ENCODE measurements at places on chromosomes 1 and 21. TPM values are rescaled to one million over a fixed set of nuclear protein-coding genes. Genes with fewer than 3 reads are reported as not detected.

GRCh38 chr1:228938537-228938901 lies 203.2 kb downstream of the RHOU start:
- DNase-seq: peak; percentile 54
- H3K4me1 ChIP-seq: peaks cover 25% of the 10 kb centered on the region
- peak overlapping the region; percentile 46 for H3K27ac ChIP-seq
- H3K36me3 ChIP-seq: no peaks in the 10 kb centered on the region
- H3K4me3 ChIP-seq: peak overlapping the region; percentile 25

DNA sequence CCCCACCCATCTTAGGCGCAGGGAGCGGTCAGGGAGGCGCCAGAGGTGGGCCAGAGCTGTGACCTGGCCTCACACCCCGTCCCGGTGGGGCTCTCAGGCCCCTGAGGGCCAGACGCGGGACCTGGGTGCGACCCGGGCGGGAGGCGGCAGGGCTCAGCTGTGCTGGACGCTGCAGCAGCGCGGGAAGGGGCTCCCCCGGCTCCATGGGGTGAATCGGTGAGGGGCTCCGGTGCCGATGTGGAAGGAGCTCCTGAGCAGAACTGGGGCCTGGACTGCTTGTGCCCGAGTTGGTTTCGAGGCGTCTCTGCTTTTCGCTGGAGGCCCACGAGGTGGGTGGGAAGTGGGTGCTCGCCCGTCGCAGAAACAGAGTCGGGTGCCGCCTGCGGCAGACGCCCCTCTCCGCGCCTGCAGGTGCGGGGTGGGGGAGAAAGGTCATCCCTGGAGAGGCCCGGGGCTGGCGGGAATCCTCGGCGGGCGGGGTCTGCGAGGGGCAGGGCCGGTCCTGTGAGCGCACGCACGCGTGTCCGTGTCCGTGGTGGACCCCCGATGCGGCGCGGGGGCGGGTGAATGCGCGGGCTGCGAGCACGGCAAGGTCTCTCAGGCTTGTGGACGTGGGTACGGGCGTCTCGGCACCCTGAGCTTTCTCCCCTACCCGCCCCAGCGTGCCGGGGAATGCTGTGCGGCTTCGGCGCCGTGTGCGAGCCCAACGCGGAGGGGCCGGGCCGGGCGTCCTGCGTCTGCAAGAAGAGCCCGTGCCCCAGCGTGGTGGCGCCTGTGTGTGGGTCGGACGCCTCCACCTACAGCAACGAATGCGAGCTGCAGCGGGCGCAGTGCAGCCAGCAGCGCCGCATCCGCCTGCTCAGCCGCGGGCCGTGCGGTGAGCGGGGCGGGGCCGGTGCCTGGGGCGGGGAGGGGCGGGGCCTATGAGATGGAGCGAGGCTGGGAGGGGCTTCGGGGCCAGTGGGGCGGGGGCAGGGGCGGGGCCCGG lies 20.4 kb downstream of the AGRN start:
- peak overlapping the region; percentile 84 for H3K4me3 ChIP-seq
- peak overlapping the region; percentile 7 for H3K27ac ChIP-seq
- H3K4me1 ChIP-seq: peaks cover 29% of the 10 kb centered on the region
- DNase-seq: peak; percentile 85

DNA sequence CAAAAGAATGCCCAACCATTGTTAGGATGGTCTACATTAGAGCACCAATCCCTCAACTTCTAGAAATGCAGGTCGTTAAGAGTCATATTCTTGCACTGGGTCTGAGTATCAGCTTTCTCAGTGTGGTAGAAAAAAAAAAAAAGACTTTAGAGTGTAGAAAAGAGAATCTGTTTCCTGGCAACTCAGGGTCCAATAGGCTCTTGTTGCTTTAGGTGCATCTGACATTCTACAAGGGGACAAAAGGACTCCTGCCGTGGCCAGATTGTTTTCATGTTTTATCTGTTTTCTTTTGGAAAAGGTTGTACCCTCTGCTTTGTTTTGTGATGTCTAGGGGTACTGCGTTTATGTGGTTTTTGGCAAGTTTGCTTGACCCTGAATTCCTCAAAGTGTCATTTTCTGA lies 105.4 kb upstream of the KCNK2 start:
- no peak overlapping the region for H3K27ac ChIP-seq
- no peaks in the 10 kb centered on the region for H3K27me3 ChIP-seq
- peaks cover 5% of the 10 kb centered on the region for H3K36me3 ChIP-seq

- DNase-seq: no peak
- no peaks in the 10 kb centered on the region for H3K36me3 ChIP-seq
- H3K4me1 ChIP-seq: peaks cover 3% of the 10 kb centered on the region
- no peaks in the 10 kb centered on the region for H3K27me3 ChIP-seq
- no peak overlapping the region for H3K27ac ChIP-seq
Measured at GRCh38 chr1:154151311-154151710, 3.6 kb downstream of the NUP210L start.

GRCh38 chr21:35504277-35504676 lies 455.2 kb upstream of the RUNX1 start:
- H3K36me3 ChIP-seq: peaks cover 14% of the 10 kb centered on the region
- no peak overlapping the region for H3K27ac ChIP-seq
- DNase-seq: no peak

DNA sequence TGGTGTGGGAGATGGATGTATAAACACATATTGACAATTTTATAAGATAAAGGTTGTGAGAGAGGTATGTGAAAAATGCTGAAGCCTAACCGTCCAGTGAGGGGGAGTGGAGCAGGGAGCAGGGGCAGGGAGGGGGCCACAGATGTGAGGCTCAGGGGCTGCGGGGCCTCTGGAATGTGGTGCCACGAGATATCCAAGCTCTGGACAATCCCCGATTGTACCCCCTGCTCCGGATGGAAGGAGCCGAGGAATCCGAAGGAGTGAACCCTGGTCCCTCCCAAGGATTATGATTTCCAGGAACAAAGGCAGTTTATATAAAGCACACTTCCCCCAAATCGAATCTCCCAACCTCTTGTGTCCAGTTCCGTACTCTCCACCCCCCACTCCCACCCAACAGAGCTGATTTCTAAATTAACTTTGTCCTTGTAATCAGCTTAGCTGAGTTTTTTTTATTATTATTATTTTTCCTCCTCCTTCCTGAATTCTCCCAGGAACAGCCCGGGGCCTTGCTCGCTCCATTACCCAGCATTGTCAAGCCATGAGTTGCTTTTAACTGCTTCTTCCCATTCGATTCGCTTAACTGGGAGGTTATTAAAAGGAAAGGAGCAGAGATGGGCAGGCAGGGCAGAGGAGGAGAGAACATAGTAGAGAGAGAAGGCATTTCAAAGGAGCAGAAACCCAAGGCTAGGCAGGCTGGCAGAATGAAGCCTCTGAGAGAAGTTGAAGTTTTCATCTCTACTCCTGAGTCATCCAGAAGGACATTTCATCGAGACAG lies 9.4 kb downstream of the KIRREL1 start:
- peaks cover 27% of the 10 kb centered on the region for H3K27me3 ChIP-seq
- H3K36me3 ChIP-seq: no peaks in the 10 kb centered on the region
- H3K27ac ChIP-seq: no peak overlapping the region
- no peaks in the 10 kb centered on the region for H3K4me1 ChIP-seq
- DNase-seq: no peak

- H3K27ac ChIP-seq: peak overlapping the region; percentile 56
- peak; percentile 68 for DNase-seq
- peaks cover 30% of the 10 kb centered on the region for H3K4me1 ChIP-seq
Measured at GRCh38 chr1:240613356-240614142, 1.6 kb upstream of the GREM2 start.

DNA sequence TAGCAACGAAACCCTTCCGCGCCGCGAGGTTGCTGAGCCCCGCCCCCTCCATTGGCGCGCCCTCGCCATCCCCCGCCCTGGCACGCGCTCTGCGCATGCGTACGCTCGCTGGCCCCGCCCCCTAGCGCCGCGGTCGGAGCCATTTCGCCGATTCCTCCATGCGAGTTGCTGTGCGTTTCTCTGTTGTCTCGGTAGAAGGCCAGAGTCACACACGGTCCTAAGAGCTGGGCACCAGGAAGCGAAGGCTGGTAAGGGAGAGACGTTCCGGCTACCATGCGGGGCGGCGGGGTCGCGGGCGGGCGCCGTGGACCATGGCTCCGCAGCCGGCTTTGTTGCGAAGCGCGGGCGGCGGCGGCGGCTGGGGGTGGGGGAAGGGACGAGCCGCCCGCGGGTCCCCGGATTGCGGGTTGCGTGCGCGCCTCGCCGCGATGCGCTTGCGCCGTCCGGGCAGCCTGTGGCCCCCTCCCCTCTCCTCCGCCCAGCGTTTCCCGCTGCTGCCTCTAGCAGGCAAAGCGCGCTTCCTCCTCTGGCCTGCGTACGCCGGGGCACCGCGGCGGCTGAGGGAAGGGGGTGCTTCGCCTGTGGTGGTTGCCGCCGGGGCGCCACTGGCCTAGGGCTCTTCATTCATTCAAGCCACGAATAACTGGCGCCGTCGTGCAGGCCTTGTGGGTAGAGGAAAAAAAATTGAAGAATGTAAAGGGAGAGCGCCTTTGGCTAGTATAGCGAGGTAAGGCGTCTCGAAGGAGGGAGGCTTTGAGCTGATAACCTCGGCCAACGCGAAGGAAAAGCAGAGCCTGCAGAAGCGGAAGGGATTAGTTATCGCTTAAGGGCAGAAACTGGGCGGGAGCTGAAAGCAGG lies at the start of gene DHX9:
Gene DHX9 (plus strand): TSS at position 139 of the 858 bp plus-strand sequence. CDS start 3,220 bp downstream, outside the sequence.
- H3K4me3 ChIP-seq: peak within 1 kb of the TSS; percentile 96
- peak within 1 kb of the TSS; percentile 85 for H3K27ac ChIP-seq
- H3K4me1 ChIP-seq: peaks cover 36% of the 10 kb centered on the region

GRCh38 chr21:36968414-36968813 lies 1.9 kb upstream of the HLCS start:
- no peak for DNase-seq
- no peak overlapping the region for H3K27ac ChIP-seq
- no peaks in the 10 kb centered on the region for H3K36me3 ChIP-seq

DNA sequence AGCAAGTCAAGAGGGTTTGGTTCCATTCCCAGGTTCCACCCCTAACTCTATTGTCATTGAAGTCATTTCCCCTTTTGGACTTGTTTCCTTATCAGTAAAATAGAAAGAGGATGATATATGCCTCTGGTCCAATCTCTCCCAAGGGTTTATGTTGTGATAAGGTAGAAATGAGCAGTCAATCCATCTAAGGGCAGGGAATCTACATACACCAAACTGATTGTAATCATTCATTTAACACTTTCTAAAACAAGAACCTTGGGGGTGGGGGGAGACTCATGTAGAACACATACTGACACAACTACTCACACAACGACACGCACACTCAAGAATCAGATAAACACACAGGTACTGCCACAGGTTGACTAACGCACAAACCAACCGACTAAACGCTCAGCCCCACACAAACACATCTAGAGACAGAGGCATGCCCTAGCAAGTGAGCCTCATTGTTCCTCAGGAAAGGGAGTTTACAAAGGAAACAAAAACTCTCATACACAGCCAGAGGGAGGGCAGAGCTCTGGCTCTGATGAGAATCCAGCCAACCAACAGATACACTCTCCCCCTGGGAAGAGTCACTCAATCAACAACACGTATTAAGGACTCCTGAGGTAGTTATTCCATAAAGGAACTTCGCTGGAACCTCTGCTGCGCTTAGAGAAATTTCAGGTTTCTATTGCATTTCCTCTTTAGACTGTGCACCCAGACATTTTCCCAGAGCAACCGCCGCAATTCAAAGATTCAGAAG lies 1.0 kb downstream of the F11R start:
- H3K27me3 ChIP-seq: no peaks in the 10 kb centered on the region
- H3K4me3 ChIP-seq: peak overlapping the region; percentile 97
- no peak for DNase-seq
- peaks cover 30% of the 10 kb centered on the region for H3K4me1 ChIP-seq

Gene AHCTF1
- total RNA-seq: 53.8 TPM

Gene LIN9
- 6.6 TPM for total RNA-seq

Gene CRP
- not detected for total RNA-seq
